ENCODE measurements at places on chromosomes 2 and 18.

GRCh38 chr2:145744541-145745386 is 1224.8 kb upstream of the ZEB2 start:
- no peak for DNase-seq

- DNase-seq = no peak
These were observed 104.6 kb downstream of the ITGB1BP1 start for GRCh38 chr2:9318461-9319337.

GRCh38 chr18:75880266-75880665 is 452.8 kb upstream of the SMIM21 start:
- no peak for DNase-seq

DNA sequence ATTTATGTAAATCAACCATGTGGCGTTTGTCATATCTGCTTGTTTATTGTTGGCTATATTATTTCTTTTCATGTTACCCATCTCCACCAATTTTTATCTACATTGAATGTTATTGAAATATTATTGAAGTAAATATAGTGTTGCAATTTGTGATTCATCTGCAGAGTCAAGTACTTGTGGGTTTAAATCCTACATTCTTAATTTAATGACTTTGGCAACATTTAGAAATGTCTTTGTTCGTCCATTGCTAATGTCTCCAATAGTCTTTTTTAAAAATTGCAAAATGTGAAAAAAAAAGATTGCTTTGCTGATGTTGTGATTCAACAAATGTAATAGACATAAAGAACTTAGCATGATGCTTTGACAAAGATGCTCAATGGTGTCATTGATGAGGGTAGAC is 1572.8 kb upstream of the PIK3C3 start:
- DNase-seq = no peak

DNA sequence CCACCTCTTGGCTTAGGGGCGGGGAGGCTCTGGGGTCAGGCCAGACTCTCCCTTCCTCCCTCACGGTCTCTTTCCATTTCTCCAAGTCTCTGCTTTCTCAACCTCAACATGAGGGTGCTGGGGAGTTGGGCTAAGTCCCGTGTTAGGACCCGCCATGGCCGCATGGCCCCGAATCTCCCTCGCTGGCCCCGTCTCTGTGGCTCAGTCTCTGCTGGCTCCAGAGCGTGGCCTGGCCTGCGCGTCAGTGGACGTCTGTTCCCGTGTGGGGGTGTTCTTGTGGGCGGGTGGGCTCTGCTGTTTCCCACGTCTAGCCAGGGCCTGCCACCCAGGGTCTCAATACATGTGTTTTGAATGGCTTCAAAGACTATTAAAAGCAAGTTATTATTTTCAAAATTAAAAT is 12.4 kb downstream of the ALLC start:
- DNase-seq = no peak

GRCh38 chr2:17258861-17259260 is 259.4 kb downstream of the RAD51AP2 start:
- no peak for DNase-seq

DNA sequence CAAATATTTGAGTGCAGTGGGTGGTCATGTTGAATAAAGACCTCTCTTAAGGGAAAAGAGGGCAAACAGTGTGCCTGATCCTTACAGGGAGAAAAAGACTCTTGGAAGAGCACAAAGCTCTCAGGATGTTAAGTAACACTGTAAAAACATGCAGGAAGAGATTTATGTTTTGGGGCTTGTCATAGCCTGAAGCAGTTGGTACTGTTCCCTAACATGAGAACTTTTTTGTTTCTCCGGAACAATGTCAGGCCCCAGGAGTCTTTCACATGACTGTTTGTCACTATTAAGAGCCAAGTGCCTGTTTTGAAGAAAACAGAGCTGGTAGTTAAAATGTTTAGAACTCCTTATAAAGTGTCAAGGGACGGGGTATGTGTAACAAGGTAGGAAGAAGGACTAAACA is 83.7 kb upstream of the B3GNT2 start:
- no peak for DNase-seq

DNA sequence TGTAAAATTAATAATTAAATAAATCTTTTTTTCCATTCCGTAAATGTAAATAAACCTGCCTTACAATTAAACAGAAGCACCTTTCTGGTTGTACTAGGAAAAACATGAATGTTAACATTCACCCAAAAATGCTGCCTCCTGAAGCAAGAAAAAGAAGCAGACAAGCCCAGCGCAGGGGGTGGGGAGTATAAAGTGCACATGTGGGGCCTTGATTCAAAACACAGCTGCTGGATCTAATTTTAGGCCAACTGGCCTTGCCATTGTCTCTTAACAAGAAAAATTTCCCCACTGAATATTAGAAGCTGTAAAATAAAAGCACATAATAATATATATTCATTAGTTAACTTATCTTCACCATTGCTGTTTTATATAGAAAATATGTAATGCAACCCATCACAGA is 28.3 kb downstream of the TCF4 start:
- DNase-seq = no peak

DNA sequence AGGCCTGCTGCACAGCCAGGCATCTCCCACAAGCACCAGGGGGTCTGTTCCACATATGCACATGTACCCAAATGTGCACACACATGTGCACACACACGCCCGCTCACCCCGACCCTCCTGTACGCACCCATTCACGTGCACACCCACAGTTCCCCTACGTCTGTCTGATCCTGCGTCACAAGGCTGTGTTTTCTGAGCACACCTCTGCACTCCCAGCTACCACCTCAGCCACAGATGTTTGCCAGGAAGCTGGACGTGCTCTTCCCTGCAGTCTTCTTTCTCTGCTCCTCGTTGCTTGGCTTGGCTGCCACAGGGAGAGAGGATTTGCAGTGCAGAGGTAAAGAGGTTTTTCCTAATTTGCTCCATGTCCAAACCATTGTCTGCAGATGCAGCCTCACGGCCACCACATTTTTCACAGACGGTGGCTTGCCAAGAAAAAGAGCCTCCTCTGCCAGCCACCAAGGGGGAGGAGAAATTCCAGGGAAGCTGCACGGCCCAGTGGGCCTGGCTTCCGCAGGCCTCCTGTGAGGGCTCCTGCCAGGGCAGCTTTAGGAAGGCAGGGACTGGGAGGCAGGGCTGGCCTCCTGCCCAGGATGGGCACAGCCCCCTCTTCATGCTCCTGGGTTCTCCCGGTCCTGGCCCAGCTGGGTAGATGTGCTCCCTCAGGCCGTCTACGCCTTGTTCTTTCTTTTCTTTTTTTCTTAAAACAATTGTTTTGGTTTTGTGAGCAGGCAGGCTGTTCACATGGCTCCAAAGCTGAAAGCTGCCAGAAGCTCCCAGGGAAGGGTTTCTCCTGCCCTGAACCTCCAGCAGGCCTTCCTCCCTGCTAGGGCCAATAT is 29.3 kb upstream of the HS6ST1 start:
- DNase-seq = no peak

DNA sequence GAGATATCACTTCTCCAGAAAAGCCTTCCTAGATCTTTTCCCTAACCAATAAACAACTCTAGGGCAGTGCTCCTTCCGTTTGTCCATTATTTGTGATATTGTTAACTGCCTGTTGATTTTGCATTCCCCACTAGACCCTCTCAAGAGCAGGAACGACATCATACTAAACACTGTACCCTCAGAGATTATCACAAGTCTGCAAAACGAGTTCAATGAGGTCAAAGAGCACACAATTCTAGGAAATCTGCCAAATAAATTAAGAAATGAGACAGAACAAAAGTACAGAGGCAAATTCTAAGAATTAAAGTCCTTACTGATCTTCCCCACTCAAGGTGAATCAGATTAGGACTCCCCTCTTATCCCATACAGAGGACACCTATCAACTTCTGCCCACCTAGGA is 7.6 kb downstream of the RTTN start:
- no peak for DNase-seq

DNA sequence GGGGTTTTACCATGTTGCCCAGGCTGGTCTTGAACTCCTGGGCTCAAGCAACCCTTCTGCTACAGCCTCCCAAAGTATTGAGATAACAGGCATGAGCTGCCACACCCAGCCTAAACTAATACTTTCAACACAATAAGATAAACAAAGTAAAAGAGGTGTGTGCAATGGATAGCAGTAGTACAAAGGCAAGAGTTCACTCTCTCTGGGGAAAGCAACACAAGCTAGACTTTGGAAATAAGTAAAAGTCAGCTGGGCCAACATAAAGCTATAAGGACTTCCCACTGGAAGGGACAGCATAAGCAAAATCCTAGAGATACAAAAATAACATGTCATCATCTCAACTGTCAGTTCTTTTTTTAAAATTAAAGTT is 5.2 kb upstream of the NOSTRIN start:
- DNase-seq = no peak

- DNase-seq = no peak
These were observed 71.3 kb downstream of the XIRP2 start for GRCh38 chr2:166959556-166959955.

- no peak for DNase-seq
These were observed 87.2 kb downstream of the RHOB start for GRCh38 chr2:20533993-20534622.

DNA sequence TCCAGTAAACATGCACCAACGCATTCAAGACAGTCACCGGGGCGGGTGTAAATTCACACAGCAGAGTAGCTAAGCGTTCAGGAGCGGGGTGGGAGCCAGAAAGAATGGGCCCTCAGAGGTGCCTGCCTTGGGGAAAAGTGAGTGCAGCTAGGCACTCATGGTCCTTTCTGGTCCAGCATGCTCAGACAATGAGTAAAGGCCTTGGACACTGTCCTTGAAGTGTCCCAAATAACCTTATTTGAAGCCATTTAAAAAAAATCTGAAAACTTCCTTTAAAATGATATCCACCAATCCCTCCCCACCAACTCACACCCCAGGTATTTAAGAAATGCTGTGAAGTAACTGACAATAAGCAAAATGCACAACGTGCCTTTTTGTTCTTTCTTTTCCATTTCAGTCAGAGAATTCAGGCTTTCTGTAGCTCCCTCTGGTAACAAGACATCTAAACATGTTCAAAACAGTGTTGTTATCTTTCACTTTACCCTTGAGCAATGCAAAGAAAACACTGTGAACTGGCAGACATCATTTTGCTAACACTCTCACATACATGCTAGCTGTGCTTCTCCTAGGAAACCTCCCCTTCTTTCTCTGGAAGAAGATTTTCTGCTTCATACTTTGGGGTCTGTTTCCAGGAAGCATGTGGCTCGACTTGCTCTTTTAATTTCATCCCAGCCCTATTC is 445.1 kb upstream of the SPRED2 start:
- no peak for DNase-seq

DNA sequence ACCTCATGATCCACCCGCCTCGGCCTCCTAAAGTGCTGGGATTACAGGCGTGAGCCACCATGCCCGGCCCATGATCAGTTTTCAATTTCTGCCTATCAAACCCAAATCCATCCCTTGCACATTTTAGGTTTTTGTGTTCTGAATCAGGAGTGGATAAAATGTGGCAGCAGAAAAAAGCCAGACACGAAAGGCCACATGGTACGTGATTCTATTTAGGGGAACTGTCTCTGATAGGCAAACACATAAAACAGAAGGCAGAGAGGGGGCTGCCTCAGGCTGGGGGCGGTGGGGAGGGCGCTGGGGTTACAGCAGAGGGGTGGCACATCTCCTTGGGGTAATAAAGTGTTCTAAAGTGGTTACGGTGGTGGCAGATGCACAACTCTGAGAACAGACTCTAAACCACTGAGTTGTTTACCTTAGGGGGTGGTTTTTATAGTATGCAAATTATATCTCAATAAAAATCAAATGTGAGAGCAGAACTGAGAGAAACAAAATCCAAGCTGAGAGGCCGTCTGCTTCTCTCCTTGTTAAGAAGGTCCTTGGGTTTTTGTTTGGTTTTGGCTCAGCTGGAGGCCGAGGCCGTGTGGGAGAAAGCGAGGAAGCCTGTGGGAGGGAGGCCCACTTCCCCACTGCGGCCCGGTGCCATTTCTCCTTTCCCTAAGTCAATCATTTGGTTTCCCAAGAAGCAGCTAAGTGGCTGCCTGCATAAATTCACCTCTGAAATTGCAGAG is 78.0 kb downstream of the SOWAHC start:
- no peak for DNase-seq

Measured in CD4-positive, alpha-beta T cell treated with Interleukin-21 for 1 hour (primary cell).